NCI-H1092 treated with DMSO at 0.1 percent for 48 hours (cell line): ENCODE measurements at places on chromosomes 6 and 20.

DNA sequence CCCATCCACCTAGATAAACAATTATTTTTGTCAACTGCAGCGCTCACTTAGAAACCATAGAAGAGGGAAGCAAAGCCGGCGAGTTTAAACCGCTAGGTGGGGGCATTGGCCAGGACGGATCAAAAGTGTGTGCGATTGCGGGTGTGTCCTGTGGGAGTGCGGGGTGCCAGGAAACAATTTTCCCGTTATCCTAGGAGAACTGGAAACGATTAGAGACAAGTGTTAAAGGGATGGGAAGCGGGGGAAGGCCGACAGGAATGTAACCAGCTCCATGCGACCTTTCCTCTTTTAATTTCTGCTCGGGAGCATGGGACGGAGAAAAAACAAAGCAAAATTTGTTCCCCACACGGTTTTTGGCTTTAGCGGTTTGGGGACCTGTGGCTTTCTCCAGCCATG, 2.8 kb upstream of the HTR1B start:
- DNase-seq, result no peak

- DNase-seq, result no peak
Measured at GRCh38 chr6:36544228-36544627, 3.1 kb downstream of the STK38 start.

- DNase-seq, result peak; percentile 31
Measured at GRCh38 chr6:31580807-31581433, 1.3 kb downstream of the LTB start.

DNA sequence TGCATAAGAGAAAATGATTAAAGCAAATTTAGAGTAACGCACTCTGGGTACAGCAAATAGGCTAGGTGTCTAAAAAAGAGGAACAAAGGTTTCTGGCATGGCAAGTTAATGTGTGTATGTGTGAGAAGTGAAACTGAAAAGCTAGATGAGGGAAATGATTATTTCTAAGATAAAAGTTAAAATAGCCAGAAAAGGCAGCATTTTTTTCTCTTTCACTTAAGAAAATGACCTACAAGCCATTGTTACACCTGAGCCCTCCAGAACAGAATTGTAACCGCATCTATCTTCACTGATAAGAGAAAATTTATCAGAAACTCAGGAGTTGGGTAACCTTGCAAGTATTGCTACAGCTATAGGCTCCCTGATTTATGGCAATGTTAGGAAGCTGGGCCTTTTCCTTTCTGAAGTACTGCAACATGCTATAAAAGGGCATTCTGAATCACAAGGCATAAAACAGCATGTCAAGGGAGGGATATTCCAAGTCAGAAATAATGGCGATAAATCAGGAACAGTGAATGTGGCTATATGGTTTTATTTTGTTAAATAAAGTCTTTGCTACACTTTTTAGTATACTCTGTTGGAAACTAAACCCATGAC, 395.3 kb downstream of the TBC1D32 start:
- no peak for DNase-seq

GRCh38 chr6:41171908-41172307, 9.0 kb upstream of the TREM2 start:
- DNase-seq, result no peak

- no peak for DNase-seq
Measured at GRCh38 chr20:57877131-57877824, 167.5 kb upstream of the PMEPA1 start.
